ENCODE measurements at places on chromosomes 3 and 15.

- DNase-seq: no peak
Observed at GRCh38 chr3:42182555-42182954, 83.4 kb downstream of the CCK start.

GRCh38 chr3:179942553-179943075 is 94.1 kb downstream of the PEX5L start:
- DNase-seq: no peak

GRCh38 chr15:37819191-37819590 is 115.2 kb upstream of the TMCO5A start:
- DNase-seq: no peak

- no peak for DNase-seq
Observed at GRCh38 chr3:187976365-187976900, 177.5 kb upstream of the LPP start.

DNA sequence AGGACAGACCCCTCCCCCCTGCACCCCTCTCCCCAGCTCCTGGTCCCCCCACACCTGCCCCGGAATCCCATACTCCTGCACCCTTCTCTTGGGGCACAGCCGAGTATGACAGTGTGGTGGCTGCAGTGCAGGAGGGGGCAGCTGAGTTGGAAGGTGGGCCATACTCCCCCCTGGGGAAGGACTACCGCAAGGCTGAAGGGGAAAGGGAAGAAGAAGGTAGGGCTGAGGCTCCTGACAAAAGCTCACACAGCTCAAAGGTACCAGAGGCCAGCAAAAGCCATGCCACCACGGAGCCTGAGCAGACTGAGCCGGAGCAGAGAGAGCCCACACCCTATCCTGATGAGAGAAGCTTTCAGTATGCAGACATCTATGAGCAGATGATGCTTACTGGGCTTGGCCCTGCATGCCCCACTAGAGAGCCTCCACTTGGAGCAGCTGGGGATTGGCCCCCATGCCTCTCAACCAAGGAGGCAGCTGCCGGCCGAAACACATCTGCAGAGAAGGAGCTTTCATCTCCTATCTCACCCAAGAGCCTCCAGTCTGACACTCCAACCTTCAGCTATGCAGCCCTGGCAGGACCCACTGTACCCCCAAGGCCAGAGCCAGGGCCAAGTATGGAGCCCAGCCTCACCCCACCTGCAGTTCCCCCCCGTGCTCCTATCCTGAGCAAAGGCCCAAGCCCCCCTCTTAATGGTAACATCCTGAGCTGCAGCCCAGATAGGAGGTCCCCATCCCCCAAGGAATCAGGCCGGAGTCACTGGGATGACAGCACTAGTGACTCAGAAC is 9.8 kb downstream of the MAP1A start:
- no peak for DNase-seq
